ENCODE measurements at places on chromosomes 6 and 20.
A peak's percentile ranks its signal among the peaks of the same experiment; 100 is the strongest.

DNA sequence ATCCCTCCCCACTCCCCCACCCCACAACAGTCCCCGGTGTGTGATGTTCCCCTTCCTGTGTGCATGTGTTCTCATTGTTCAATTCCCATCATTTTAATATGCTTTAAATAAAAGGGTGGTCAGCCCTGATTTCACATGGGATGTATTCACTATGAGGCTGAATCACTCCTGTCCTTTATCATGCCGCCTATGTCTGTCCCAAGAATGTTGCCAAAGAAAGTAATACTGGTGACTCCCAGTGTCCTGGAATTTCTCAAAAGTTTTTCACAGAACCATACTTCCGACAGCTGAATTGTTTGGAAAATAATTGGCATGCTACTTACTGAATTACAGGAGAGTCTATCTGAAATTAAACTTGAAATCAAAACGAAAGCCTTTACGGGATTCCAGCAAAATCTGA lies 217.7 kb downstream of the HAO1 start:
- no peak for DNase-seq

GRCh38 chr20:47361057-47361915 lies 4.8 kb upstream of the ZMYND8 start:
- no peak for DNase-seq

DNA sequence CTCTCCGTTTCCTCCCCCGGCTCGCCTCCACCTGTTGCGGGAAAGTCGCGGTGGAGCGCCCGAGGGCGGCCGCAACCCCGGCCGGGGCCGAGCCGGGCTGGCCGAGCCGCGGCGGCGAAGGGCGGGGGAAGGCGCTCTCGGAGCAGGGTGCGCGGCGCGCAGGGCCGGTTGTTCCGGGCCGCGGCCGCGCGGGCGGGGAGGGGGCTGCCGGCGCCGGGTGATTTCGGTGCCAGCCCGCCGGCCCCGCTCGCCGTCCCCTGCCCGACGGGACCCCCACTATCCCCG lies 235 bp downstream of the MAP7 start:
- DNase-seq, result no peak

- no peak for DNase-seq
These were observed 169.5 kb downstream of the TFAP2C start for GRCh38 chr20:56798634-56799033.

- DNase-seq, result no peak
These were observed 102.6 kb downstream of the CDC5L start for GRCh38 chr6:44489910-44490604.

GRCh38 chr20:47677635-47678453 lies 107.4 kb downstream of the SULF2 start:
- DNase-seq, result peak; percentile 62

- no peak for DNase-seq
These were observed 398.0 kb upstream of the PLCB4 start for GRCh38 chr20:8670893-8671215.

DNA sequence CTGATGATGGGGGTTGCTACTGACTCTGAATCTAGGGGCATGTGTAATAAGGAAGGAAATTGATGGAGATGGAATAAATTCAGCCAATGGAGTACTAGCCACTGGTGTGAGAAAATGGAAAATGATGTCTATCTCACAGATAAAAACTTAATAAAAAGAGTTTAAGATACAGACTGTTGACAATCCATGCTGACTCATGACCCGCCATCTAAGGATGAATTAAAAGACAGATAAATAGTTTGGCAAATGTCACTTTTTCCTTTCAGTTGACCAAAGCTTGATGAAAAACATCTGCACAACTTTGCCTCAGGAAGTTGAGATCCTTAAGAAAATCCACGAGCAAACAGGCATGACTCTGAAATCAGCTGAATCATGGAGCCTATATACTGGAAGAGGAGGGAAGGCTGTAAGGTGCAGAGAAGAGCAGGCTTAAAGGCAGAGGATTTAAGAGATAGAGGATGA lies 82.6 kb upstream of the BMP5 start:
- no peak for DNase-seq

- DNase-seq, result no peak
These were observed 495.2 kb downstream of the PREX1 start for GRCh38 chr20:48332555-48332954.

- no peak for DNase-seq
These were observed 186.0 kb upstream of the KCNK16 start for GRCh38 chr6:39508515-39508914.

- DNase-seq, result no peak
These were observed 1.2 kb downstream of the CENPW start for GRCh38 chr6:126341126-126341525.
